ENCODE measurements at places on chromosomes 3 and 15.

GRCh38 chr15:65931221-65931620, 61.9 kb downstream of the RAB11A start:
- H3K27me3 ChIP-seq, result no peaks in the 10 kb centered on the region
- H3K4me1 ChIP-seq, result no peaks in the 10 kb centered on the region
- no peak overlapping the region for H3K27ac ChIP-seq
- no peaks in the 10 kb centered on the region for H3K36me3 ChIP-seq
- no peak overlapping the region for H3K4me3 ChIP-seq

DNA sequence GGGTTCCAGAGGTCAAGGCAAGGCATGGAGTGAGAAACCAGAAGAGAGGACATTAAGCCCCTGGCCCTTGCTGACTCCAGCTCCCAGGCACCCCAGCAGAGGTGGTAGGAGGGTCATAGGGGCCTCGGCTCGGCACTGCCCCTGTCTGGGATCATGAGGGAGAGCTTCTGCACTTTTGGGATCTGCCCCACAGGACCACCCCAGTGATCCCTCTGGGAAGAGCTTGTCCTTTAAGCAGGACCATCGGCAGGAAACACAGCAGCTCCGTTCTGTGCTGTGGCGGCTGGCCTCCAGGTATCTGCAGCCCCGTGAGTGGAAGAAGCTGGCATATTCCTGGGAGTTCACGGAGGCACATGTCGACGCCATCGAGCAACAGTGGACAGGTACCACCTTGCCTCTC, 35.5 kb downstream of the ANKDD1A start:
- H3K27ac ChIP-seq, result no peak overlapping the region
- DNase-seq, result no peak
- peaks cover 3% of the 10 kb centered on the region for H3K36me3 ChIP-seq
- no peaks in the 10 kb centered on the region for H3K27me3 ChIP-seq

- no peaks in the 10 kb centered on the region for H3K27me3 ChIP-seq
- no peak overlapping the region for H3K27ac ChIP-seq
- no peak overlapping the region for H3K4me3 ChIP-seq
- H3K4me1 ChIP-seq, result no peaks in the 10 kb centered on the region
- DNase-seq, result no peak
Observed at GRCh38 chr15:50945725-50946124, 37.2 kb downstream of the AP4E1 start.

DNA sequence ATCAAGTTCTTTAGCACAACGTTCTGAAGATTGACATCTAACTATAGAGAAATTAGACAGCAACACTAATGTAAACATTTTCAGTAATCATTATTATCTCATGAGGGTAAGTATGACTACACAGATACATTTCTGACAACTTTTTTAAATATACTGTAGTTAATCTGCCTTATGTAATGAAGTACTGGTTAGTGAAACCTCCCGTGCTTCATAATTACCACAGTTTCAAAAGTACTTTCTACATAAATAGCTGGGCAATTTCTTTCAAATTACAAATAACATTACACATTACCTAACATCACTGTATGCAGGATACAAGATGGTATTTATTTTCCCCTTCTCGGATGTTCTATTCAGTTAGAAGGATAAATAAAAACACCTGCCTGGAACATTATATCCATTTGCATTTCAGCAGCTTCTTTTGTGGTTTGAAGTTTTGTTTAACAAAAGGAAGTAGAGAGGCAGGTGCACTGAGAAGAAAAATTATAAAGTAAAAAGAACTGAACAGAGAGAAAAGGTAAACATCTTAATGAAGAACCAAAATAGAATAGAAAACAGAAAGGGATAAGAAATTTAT, 1241.5 kb upstream of the GBE1 start:
- no peaks in the 10 kb centered on the region for H3K27me3 ChIP-seq
- H3K27ac ChIP-seq, result no peak overlapping the region
- no peak for DNase-seq
- no peaks in the 10 kb centered on the region for H3K36me3 ChIP-seq
- H3K4me1 ChIP-seq, result no peaks in the 10 kb centered on the region
- H3K4me3 ChIP-seq, result no peak overlapping the region

GRCh38 chr15:69830876-69831275, 266.8 kb downstream of the TLE3 start:
- DNase-seq, result no peak
- no peak overlapping the region for H3K4me3 ChIP-seq
- H3K36me3 ChIP-seq, result no peaks in the 10 kb centered on the region
- no peaks in the 10 kb centered on the region for H3K4me1 ChIP-seq
- no peaks in the 10 kb centered on the region for H3K27me3 ChIP-seq

DNA sequence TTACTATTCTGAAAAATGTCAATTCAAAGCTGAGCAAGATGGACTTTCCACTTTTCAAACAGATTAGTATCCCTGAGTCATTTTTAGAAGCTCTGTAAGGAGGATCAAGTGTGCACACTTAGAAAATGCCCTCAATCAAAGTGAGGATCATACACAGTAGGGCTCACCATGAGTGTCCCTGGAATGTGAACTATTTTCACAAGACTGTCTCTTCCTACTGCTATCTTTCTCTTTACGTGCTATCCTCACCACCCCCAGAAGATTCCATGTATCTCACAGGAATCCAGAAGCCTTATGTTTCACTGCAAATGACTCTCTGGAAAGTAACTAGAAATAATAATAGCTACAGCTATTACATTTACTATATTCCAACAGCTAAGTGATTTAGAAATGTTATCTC, 349.9 kb upstream of the TGFBR2 start:
- H3K4me3 ChIP-seq, result no peak overlapping the region
- no peak for DNase-seq
- no peak overlapping the region for H3K27ac ChIP-seq

GRCh38 chr15:66151809-66152208, 101.7 kb downstream of the MEGF11 start:
- peak; percentile 32 for DNase-seq
- H3K27ac ChIP-seq, result no peak overlapping the region
- H3K4me1 ChIP-seq, result peaks cover 4% of the 10 kb centered on the region
- no peaks in the 10 kb centered on the region for H3K36me3 ChIP-seq
- no peak overlapping the region for H3K4me3 ChIP-seq
- H3K27me3 ChIP-seq, result peaks cover 47% of the 10 kb centered on the region

DNA sequence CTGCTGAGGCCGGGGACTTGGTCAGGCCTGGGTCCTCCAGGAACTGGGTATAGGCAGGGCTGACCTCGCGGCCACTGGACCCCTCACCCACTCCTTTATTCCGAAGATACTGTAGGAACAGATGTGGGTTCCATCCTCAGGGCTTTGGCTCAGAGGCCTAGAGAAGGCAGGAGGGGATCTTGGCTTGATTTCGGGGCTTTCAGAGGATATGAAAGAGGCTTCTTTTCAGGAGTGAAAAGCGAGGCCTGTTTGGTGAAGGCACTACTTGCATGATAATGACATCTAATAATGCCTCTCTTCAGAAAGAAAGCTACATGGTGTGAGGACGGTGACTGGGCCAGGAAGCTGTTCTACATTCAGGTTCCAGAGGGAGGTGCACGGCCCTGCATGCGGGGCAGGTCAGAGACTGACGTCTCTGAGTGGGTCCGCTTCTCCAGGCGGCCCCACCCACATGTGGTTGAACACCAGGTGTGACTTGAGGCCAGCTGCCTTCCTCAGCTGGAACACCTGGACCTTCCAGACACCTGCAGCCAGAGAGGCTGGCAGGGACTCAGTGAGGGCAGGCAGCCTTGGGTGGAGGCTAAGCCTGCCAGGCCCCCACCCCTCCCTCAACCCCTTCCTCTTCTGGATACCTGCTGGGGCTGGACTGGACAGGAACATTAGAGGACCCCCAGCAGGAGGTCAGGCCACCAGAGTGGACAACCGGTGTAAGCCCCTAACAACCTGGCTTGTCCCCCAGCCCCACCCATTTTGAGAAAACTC, 31.1 kb upstream of the HHATL start:
- no peak for DNase-seq
- peaks cover 2% of the 10 kb centered on the region for H3K4me1 ChIP-seq
- H3K27me3 ChIP-seq, result no peaks in the 10 kb centered on the region

- DNase-seq, result no peak
- no peaks in the 10 kb centered on the region for H3K4me1 ChIP-seq
- no peaks in the 10 kb centered on the region for H3K36me3 ChIP-seq
- H3K27ac ChIP-seq, result no peak overlapping the region
- H3K27me3 ChIP-seq, result no peaks in the 10 kb centered on the region
Observed at GRCh38 chr15:99986297-99987118, 253.3 kb upstream of the LYSMD4 start.

GRCh38 chr3:157123621-157124020, 36.3 kb downstream of the CCNL1 start:
- no peaks in the 10 kb centered on the region for H3K4me1 ChIP-seq
- DNase-seq, result no peak
- H3K27me3 ChIP-seq, result no peaks in the 10 kb centered on the region
- H3K27ac ChIP-seq, result no peak overlapping the region
- H3K36me3 ChIP-seq, result no peaks in the 10 kb centered on the region

GRCh38 chr3:46830801-46831200, 32.4 kb downstream of the MYL3 start:
- DNase-seq, result no peak
- no peak overlapping the region for H3K4me3 ChIP-seq
- H3K4me1 ChIP-seq, result no peaks in the 10 kb centered on the region
- H3K36me3 ChIP-seq, result peaks cover 5% of the 10 kb centered on the region

DNA sequence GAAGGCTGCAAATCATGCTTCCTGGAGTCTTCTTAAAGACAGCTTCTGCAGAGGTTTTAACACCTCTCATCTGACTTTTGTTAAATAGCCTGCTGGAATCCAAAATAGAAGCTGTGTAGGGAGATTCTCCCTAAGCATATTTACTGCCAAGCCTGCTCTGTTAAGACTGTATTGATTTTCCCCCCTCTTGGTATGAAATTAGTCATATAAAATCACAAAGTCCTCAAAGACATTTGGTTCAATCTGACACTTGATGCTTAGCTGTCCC, 94.6 kb downstream of the ITPR1 start:
- H3K27ac ChIP-seq, result no peak overlapping the region
- H3K36me3 ChIP-seq, result no peaks in the 10 kb centered on the region
- H3K27me3 ChIP-seq, result no peaks in the 10 kb centered on the region
- peaks cover 71% of the 10 kb centered on the region for H3K4me1 ChIP-seq

DNA sequence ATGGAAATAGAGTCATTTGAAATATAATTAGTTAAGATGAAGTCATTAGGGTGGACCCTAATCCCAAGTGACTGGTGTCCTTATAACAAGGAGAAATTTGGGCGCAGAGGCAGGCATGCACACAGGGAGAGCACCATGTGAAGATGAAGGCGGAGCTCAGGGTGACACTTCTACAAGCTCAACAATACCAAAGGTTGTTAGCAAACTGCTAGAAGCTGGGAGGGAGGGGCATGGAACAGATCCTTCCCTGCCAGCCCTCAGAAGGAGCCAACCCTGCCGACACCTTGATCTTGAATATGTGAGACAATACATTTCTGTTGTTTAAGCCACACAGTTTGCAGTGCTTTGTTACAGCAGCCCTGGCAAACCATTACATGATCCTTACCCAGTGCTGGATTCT, 57.8 kb downstream of the CCNL1 start:
- no peak for DNase-seq
- H3K36me3 ChIP-seq, result no peaks in the 10 kb centered on the region
- H3K27ac ChIP-seq, result no peak overlapping the region

GRCh38 chr15:100705065-100705464, 102.7 kb downstream of the ASB7 start:
- no peak overlapping the region for H3K27ac ChIP-seq
- H3K36me3 ChIP-seq, result no peaks in the 10 kb centered on the region
- no peak overlapping the region for H3K4me3 ChIP-seq
- peaks cover 11% of the 10 kb centered on the region for H3K27me3 ChIP-seq
- DNase-seq, result no peak

DNA sequence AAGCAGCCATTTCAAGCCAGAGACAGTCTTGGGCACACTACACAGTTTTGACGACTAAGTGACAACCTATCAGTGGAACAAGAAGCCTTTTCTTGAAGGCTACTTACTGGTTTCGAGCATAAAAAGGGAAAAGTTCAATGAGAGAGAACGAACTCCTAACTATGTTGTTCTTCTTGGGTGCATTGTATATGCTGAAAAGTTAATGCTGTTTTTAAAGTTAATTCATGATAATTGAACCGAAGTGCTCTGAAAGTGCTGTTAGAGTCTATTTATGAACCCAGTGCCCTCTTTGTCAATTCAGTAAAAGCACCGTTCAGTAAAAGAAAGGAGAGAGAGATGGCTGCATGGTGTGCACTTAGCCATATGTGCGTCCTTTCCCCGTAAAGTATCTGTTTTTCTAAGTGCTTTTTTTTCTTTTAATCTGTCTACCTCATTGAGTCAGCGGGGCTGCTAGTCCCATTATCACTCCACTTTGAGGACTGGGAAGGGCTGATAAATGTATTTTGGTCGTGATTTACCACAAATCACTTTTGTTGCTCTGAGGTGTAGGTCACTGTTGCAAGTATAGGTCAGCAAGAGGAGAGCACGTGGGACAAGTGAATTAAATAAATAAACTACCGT, 380.7 kb upstream of the GOLIM4 start:
- no peak overlapping the region for H3K4me3 ChIP-seq
- H3K27me3 ChIP-seq, result no peaks in the 10 kb centered on the region
- DNase-seq, result no peak
- H3K4me1 ChIP-seq, result no peaks in the 10 kb centered on the region
- no peak overlapping the region for H3K27ac ChIP-seq

DNA sequence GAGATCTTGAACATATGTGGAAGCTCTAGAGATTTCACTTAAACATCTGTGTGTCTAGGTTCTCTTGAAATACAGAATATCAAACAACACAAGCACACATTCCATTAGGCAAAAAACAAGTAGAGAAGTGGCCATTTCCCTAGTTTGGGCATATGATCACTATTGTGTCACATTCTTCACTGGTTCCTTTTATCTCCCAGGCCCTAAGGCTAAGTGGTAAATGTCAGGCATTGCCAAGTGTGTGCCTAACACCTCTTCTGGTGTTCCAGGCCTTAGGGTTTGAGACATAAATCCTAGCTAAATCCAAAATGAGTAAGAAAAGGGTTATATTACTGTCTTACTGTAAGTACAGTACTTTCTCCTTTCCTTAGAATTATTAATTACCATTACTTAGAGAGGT, 880.1 kb downstream of the PDCD6IP start:
- no peak for DNase-seq
- H3K4me1 ChIP-seq, result no peaks in the 10 kb centered on the region
- no peaks in the 10 kb centered on the region for H3K36me3 ChIP-seq
- H3K27me3 ChIP-seq, result no peaks in the 10 kb centered on the region

DNA sequence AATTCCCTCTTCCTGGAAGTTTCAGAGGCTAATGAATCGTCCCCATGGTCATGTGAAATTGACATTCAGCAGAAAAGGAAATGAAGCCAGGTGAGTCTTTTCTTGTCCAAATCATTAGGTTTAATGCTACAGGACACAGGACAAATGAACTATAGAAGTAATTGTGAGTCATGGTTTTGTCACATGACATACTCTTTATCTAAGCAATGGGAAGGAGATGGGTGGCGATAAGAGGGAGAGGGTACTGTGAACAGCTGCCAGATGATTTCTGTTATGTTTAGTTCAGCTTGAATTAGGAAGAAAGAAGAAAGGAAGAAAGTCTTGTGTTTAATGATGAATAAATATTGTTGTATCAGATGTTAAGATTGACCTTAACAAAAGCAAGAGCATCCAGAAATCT, 515.4 kb upstream of the ZNF717 start:
- DNase-seq, result no peak
- no peaks in the 10 kb centered on the region for H3K4me1 ChIP-seq
- no peak overlapping the region for H3K27ac ChIP-seq
- no peak overlapping the region for H3K4me3 ChIP-seq
- H3K27me3 ChIP-seq, result no peaks in the 10 kb centered on the region

Data from heart right ventricle (tissue), 16 donors.